ENCODE measurements at places on chromosomes 4 and X.

DNA sequence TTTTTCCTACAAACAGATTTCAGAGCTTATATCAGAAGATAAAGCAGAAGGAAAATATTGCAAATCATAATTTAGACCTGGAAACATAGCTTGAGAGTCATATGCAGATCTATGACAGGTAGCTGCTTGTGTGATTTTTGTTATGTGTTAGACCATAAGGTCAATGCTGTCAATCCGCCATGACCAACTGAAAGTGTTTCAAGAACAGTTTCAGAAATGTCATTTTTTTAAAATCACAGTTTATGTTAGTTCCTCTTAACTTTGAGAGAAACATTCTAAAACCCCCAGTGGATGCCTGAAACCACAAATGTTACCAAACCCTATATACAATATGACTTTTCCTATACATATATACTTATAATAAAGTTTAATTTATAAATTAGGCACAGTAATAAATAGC lies 391.3 kb upstream of the FAM241A start:
- no peak for DNase-seq

- DNase-seq = no peak
Measured at GRCh38 chr4:152848508-152848907, 68.8 kb downstream of the ARFIP1 start.

DNA sequence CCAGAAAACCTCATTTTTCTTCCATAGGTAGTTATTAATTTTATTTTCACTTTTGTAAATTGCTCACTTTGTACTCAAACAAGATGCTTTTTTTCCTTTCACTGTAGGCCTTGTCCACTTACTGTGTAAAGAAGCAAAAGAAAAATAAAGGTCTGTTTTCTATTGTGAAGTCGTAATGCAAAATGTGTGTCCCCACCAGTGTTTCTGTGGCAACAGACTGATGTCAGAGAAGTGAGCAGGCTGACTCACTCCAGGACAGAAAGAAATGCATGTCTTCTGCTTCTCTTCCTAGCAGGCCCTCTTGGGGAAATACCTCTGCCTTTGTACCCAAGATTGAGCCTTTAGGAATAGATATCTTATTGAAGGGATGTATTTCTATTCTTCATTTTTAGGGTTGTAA lies 30.3 kb downstream of the INPP4B start:
- no peak for DNase-seq

GRCh38 chr4:123649250-123649644 lies 252.7 kb downstream of the SPRY1 start:
- no peak for DNase-seq

- DNase-seq = no peak
Measured at GRCh38 chr4:36274158-36274557, 7.3 kb upstream of the DTHD1 start.

- no peak for DNase-seq
Measured at GRCh38 chrX:135410861-135411627, 10.7 kb upstream of the SMIM10L2A start.

- DNase-seq = no peak
Measured at GRCh38 chrX:5549512-5549911, 679.2 kb downstream of the NLGN4X start.

DNA sequence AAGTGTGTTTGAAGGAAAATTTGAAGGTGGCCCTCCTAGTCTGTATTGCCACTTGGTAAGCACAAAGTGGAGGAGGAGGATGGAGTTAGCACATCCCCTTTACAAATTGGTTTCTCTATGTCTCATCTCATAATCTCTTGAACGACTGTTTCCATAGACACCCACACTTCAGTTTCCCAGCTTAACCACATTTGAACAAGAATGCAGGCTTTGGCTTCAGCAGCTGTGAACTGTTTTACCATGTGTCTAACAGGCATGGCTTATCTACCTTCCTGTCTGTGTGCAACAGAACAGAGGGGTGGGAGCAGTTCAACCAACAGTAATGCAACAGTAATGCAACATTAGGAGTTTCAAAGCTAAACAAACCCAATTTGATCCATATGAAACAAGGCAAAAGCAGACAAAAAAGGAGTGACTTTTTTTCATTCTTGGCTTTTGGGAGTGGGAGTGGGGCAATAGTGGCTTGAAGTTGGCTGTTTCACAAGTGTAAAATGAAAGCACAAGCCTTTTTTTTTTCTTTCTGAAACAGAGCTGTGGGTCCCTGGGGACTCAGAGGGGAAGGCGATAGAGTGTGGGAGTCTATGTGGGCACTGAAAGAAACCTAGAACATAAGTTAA lies 108.0 kb downstream of the ITM2A start:
- no peak for DNase-seq

DNA sequence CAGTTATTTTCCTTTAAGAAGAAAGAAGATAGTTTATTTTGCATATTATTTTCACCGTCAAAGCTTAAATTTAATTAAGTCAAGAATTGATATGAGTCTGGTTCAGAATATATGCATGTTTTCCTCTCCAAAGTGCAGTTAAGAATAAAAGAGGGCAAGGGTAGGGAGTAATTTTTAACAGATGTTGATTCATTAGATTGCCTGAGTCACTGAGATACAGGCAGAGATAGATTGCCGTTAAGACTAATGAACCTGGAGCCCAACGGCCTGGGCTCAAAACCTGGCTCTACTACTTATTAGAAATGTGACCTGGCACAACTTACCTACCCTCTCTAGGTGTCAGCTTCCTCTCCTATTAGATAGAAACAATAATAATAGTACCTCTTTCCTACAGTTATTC lies 1037.4 kb upstream of the PABPC4L start:
- no peak for DNase-seq

DNA sequence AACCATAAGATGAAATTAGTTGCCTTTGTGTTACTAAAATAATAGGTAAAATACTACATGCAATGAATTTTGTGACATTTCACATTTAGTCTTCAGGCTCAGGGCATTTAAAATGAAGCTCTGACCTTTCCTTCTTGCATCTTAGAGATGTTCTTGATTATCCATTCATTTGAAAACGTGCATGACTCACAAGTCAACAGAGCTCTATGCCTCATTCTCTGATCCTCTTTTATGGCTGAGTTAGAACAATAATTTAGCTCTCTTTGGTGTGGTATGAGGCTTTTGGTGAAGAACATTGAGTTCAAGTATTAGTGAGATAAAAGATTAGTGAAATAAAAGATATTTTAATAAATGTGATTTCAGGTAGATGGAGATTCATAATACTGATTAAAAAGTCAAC lies 66.5 kb downstream of the TIGD2 start:
- DNase-seq = no peak

- no peak for DNase-seq
Measured at GRCh38 chr4:7186031-7186430, 6.3 kb upstream of the SORCS2 start.

DNA sequence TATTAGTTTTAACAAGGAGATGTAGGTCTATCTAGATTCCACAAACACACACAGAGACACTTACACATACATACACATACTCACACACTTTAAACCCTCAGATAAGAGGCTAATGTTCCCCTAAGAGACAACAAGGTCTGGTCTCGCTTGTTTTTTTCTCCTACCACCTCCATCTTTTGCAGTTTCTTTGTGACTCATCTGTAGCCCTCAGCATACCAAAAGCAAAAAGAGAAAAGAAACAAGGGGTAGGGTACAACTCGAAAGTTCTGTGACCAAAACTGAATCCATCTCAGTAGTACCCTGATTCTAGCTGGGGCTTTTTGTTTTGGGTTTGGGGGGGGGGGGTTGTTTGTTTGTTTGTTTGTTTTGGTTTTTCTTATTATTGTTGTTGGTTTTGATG lies 12.2 kb upstream of the EXOSC9 start:
- DNase-seq = no peak

GRCh38 chrX:9500584-9500983 lies 35.7 kb downstream of the TBL1X start:
- DNase-seq = no peak

GRCh38 chr4:126533146-126533805 lies 1099.5 kb upstream of the INTU start:
- DNase-seq = no peak

- no peak for DNase-seq
Measured at GRCh38 chrX:17242470-17242869, 132.5 kb upstream of the NHS start.

DNA sequence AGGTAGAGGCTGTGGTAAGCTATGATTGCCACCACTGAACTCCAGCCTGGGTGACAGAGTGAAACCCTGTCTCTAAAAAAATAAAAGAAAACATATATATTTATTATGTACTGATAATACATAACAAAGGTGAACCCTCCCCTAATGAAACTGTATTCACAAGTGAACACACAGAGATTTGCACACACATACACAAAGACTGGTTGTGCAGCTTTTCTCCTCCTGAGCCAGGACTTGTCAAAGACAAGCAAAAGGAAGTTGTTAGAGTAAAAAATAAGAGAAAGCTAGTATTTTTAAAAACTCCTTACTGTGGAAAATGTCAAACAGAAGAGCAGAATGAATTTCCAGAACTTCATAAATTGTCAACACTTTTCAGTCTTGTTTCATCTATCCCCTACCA lies 1.5 kb upstream of the GRSF1 start:
- DNase-seq = no peak

DNA sequence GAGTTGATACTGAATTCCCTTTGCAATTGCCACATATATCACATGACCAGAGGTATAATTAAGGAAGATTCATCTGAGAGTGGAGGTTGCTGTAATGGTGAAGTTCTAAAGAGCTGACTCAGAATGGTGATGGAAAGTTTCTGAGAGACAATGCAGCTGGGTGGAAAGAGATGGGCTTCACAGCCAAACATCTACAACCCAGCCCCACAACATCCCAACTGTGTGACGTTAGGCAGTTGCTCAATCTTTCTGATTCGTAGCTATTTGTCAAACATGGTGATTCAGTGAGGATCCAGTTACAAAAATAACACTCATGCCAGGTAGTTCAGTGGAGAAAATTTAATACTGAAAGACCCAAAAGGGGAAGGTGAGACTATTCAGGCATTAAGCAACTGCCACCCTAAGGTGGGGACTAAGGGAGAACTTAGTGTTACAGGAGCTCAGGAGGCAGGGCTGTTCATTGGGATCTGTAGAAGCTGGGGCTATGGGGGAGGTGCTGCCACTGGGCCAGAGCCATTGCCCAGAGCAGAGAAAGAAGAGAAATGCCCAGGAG lies 6.9 kb upstream of the AFF1 start:
- DNase-seq = no peak

- DNase-seq = no peak
Measured at GRCh38 chr4:27407616-27408015, 547.0 kb downstream of the STIM2 start.

GRCh38 chr4:153014460-153014859 lies 78.3 kb downstream of the FHDC1 start:
- peak; percentile 24 for DNase-seq

DNA sequence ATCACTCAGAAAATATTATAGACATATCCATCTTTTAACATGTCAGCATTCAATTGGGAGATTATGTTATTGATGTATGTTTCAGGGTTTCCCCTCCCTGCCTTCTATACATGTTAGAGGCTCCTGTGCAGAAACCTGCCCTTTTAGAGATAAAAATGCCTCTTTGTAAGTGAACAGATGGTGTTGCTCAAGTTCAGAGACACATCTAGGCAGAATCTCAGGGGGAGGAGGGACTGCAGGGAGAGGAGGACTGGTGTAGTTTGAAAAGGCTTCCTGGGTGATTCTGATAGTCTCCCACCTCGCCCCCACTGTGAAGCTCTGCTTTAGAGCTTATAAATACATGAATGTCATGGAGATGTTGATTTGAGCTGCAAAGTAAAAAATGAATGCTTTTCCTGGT lies 12.0 kb upstream of the UNC5C start:
- DNase-seq = no peak

GRCh38 chr4:102328045-102328444 lies 17.2 kb downstream of the SLC39A8 start:
- DNase-seq = no peak

GRCh38 chrX:11537141-11537540 lies 128.6 kb downstream of the ARHGAP6 start:
- no peak for DNase-seq

- no peak for DNase-seq
Measured at GRCh38 chrX:14801136-14801535, 71.7 kb downstream of the FANCB start.

DNA sequence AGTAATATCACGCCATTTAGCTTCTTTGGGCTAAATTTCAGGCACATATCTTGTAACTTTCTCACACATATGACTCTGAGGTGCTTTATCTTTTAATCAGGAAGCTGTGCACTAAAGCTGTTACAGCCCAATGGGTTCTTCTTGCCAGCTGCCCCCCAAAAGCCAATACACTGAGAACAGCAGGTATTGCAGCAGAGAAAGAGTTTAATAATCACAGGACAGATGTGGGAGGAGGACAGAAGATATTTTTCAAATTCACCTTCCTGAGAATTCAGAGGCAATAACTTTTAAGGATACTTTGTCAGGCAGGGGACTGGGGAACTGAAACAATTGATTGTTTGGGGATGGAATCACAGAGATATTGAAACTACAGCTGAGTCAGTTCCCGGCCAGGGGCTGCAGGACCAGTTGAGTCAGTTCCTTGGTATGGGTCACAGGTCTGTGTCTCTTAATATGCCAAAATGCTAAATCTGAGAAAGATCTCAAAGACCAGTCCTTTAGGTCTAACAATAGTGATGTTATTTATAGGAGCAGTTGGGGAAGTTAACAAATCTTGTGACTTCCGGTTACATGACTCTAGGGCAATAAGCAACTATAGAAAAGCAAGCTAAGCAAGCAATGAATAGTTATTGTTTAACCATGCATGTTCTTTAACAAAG lies 28.1 kb downstream of the DDIT4L start:
- DNase-seq = no peak

DNA sequence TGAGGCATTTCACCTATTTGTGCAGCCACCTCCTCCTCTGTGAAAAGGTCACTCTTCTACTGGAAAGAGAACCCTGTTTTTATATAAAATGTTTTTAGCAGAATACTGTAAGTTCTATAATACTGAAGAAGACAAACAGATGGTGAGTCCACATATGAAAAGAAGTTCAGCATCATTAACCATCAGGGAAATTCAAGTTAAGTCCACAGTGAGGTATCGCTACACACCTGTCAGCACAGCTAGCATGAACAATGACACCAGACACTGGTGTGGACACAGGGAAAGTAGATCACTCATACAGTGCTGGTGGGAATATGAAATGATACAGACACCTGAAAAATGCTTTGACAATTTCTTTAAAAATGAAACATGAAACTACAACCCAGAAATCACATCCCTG lies 133.0 kb downstream of the MAD2L1 start:
- no peak for DNase-seq

DNA sequence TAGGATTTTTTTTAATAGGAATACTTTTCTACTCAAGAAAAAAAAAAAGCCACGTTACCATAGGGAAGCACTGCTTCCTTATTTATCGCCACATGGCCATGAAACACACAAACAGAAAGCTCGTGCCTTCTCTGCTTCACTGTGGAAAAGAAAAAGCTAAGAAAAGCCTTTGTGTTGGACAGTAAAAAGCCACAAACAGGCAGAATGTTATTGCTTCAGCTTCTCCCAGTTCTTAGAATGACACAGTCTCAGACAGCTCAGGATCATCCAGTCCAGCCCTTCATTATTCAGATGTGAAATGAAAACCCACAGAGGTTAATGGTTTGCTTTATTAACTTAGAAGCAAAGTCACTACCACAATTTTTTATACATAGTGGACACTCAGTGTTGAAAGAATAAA lies 181.6 kb upstream of the NOCT start:
- no peak for DNase-seq
